ENCODE measurements at places on chromosomes 16 and 17.
A peak's percentile ranks its signal among the peaks of the same experiment; 100 is the strongest.

GRCh38 chr16:69779724-69780123 is 17.6 kb downstream of the WWP2 start:
- no peak for DNase-seq

GRCh38 chr17:49005140-49005539 is 8.0 kb downstream of the IGF2BP1 start:
- no peak for DNase-seq

DNA sequence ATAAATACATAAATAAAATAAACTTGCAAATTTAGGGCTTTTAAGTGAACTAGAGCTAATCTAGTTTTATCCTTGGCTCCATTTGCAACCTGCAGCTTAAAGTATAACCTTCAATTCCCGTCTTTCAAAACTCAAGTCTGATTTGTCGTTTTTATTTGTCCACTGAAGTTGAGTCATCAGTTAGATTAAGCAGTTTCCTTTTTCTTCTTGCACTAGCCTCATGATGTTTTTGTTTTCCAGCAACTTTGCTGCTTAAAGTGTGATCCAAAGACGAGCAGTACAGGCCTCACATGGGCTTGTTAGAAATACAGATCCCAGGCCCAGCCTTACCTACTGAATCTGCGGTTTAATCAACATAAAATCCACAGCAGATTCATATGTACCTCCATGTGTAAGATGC is 13.8 kb downstream of the ARSG start:
- DNase-seq: no peak

DNA sequence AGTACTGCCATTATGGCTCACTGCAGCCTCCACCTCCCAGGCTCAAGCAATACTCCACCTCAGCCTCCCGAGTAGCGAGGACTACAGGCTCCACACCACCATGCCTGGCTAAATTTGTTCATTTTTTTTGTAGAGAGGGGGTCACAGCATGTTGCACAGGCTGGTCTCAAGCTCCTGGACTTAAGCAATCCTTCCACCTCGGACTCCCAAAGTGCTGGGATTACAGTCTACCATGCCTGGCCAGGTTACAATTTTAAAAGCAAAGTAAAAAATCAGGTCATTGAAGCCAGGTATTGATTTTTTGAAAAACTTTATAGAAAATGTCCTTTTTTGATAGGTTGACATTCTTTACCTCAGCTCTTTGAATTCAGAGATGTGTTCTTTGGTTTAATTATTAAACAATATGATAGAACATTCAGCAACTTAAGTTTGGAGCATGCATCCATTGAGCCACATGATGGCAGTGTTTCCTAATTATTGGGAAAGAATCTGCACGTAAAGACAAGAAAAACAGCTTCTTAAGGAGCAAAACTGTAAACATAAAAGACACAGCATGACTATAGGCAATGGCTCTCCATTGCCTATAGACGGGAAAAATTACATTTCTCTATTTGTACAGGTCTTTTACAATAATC is 1.7 kb upstream of the SLC16A11 start:
- DNase-seq: peak; percentile 63

DNA sequence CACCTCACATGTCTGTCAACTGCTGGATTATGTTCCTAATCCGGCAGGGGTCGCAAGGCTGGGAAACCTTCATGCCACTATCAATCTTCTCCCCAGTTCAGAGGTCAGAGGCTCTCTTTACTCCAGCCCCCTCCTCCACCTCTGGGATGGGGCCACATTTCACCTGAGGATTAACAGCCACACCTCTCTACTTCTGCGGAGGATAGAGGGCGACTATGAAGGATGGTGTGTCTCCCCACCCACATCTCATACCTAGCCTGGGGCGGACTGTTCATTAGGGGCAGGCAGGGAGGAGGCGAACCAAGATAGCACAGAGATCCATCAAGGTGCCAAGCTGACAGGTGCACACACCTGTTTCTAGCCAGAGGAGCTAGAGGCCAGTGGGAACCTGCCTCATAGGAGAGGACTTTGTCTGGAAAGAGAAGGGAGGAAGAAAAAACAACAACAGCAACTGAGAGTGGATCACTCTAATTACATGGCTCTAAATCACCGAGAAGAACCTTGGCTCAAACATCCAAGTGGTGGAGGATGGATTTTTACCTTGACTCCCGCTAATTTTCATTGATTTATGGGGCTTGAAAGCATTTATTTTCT is 41.9 kb upstream of the SKAP1 start:
- DNase-seq: no peak

Measured in Caki2 (cell line).